ENCODE measurements at places on chromosomes 11 and 22.

DNA sequence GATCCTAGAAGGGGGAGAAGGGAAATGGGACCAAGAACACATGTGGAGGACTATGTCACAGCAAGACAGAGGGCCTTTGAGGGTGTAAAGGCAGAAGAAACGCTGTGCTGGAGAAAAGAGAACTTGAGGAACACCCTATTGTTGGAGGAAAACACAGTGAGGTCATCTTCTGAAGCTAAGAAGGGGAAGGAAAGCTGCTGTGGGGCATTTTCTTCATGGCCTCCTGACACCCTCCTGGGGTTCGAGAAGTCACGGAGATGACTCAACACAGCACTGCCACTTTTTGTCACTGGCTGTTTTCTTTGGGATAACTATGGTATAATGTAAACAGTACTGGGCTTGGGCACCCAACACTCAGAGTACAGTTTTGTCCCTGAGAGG is 492.6 kb upstream of the CADM1 start:
- H3K27me3 ChIP-seq, result no peaks in the 10 kb centered on the region
- no peak for DNase-seq
- H3K4me3 ChIP-seq, result no peak overlapping the region
- H3K4me1 ChIP-seq, result no peaks in the 10 kb centered on the region
- no peak overlapping the region for H3K27ac ChIP-seq
- H3K36me3 ChIP-seq, result no peaks in the 10 kb centered on the region

DNA sequence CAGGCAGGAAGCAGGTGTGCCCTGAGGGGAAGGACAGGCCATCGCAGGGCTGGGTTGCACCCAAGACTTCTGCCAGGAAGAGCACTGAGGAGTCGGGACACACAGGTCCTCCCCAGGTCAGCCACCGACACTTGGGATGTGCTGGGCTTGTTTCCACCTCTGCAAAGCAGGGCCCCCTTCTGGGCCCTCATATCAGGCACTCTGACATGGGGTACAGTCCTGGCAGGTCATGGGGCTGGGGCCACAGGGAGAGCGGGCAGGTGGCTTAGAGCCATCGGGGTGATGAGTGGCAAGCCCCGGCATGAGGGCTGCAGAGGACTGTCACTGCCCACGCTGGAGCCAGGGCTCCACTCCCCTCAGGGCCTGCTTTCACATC is 7.9 kb upstream of the ADORA2A start:
- peaks cover 13% of the 10 kb centered on the region for H3K36me3 ChIP-seq
- H3K27ac ChIP-seq, result no peak overlapping the region
- peaks cover 12% of the 10 kb centered on the region for H3K4me1 ChIP-seq
- no peaks in the 10 kb centered on the region for H3K27me3 ChIP-seq
- no peak overlapping the region for H3K4me3 ChIP-seq

DNA sequence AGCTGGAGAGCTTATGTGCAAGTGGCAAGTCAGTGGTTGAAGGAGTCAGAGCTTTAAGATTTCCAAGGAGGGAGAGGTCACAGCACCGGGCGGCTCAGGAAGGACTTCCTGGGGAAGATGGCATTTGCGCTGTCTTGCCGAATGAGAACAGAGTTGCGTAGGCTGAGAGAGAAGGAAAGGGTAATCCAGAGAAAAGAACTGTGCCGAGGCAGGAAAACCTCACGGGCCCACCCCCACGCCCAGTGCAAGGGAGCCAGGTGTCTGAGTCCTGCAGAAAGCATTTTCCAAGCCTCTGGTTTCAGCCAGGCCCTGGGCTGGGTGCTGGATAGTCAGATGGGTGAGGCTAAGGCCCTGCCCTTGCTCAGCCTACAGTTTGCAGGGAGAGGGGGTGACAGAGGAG is 3.2 kb upstream of the AP1B1 start:
- peaks cover 32% of the 10 kb centered on the region for H3K4me1 ChIP-seq
- H3K27me3 ChIP-seq, result no peaks in the 10 kb centered on the region
- H3K27ac ChIP-seq, result no peak overlapping the region

DNA sequence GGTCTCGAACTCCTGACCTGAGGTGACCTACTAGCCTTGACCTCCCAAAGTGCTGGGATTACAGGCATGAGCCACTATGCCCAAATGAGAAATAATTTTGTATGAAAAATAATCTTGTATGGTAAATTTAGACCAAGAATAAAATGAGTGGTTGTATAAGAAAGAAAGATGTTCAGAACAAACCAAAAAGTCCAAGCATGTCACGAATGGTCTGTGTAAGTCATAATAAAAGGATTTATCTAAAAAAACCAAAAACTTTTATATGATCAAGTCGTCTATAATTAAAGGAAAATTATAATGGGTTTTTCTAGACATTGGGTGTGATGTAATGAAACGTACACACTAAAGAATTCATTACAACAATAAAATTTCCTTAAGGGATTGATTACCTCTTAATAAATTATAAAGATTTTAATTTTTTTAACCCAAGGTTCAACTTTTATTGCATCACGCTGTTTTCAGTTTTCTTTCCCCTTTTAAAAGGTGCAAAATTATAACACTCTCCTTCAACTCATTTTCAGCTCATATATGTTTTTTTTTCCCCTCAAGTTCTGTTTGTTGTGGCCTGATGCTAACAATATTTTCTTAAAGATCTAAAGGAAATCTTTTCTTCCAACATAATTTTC is 8.9 kb upstream of the AQP11 start:
- H3K4me1 ChIP-seq, result no peaks in the 10 kb centered on the region
- no peak for DNase-seq
- no peaks in the 10 kb centered on the region for H3K36me3 ChIP-seq
- no peak overlapping the region for H3K4me3 ChIP-seq

DNA sequence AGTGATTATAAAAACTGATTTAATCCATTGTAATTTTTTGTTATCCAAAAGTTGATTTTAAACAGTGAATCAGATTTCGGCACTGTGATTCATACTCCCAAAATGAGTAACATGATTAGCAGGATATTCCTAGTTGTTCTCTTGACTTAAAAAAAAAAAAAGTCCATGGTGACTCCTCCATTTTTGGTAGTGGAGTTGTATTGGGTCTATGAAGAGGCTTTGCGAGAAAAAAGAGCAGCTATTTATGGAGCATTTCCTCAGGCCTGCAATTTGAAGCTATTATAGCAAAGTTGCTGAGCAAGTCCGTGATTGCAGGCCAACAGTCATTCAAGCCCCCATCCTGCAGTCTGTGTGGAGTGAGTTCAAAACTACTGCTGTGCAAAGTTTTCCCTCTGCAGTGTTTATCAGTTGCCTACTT is 28.8 kb downstream of the YAP1 start:
- H3K4me3 ChIP-seq, result no peak overlapping the region
- no peak overlapping the region for H3K27ac ChIP-seq
- no peaks in the 10 kb centered on the region for H3K4me1 ChIP-seq

GRCh38 chr11:121534131-121535093 is 81.6 kb upstream of the SORL1-AS1 start:
- H3K27me3 ChIP-seq, result no peaks in the 10 kb centered on the region
- no peak overlapping the region for H3K4me3 ChIP-seq
- H3K27ac ChIP-seq, result no peak overlapping the region
- H3K36me3 ChIP-seq, result peaks cover 85% of the 10 kb centered on the region

GRCh38 chr11:72589802-72590761 is 84.1 kb downstream of the PDE2A start:
- no peaks in the 10 kb centered on the region for H3K36me3 ChIP-seq
- peak; percentile 15 for DNase-seq
- H3K4me3 ChIP-seq, result peak overlapping the region; percentile 44
- peaks cover 28% of the 10 kb centered on the region for H3K27me3 ChIP-seq
- H3K27ac ChIP-seq, result no peak overlapping the region

DNA sequence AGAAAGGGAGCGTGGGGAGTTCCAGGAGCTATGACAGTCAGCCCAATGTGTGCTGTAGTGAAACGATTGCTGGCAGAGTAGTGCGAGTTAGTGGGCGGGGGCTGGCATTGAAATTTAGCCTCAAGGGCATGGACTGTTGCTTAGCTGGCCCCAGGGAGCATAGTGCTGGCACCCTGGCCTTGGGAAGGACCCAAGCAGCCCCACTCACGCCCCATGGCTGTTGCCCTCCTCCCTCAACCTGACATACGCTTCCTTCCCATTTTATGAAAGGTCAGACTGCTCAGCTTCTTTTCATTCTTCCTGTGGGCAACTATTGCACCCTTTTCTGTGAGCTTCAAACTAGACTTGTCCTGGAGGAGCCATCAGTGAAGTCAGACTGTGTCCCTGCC is 52.0 kb upstream of the SUSD2 start:
- no peak overlapping the region for H3K27ac ChIP-seq
- no peak overlapping the region for H3K4me3 ChIP-seq

DNA sequence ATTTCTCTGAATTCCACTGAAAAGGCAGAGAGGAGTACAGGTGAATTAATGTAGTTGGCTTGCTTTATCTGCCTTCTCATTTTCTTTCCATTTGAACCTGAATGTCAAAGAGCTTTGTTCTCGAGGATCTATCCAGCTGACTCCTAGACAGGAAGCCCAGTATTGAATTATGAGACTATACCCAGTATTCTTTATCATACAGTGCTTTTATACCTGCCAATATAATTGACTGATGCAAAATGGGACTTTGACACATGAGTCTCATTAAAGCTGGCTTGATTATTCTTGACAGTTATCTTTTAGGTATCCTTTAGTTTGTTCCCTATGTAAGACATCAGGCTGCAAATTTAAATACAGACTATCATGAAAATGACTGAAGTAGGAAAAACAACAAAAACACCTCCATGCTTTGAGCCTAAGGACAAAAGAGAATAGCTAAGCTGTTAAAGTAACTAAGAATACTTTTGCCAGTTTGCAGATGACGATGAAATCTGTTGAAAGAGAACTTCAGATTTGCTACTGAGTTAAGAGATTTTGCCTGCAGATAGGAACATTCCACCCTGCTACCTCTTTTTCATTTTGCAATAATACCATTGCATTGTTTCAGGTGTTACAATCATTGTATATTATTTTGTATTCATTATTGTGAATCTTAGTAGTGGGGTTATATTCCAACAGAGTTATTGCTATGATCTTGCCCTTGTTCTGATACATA is 117.1 kb downstream of the ENTHD1 start:
- no peak for DNase-seq
- H3K4me3 ChIP-seq, result no peak overlapping the region
- peaks cover 11% of the 10 kb centered on the region for H3K4me1 ChIP-seq
- H3K36me3 ChIP-seq, result no peaks in the 10 kb centered on the region

DNA sequence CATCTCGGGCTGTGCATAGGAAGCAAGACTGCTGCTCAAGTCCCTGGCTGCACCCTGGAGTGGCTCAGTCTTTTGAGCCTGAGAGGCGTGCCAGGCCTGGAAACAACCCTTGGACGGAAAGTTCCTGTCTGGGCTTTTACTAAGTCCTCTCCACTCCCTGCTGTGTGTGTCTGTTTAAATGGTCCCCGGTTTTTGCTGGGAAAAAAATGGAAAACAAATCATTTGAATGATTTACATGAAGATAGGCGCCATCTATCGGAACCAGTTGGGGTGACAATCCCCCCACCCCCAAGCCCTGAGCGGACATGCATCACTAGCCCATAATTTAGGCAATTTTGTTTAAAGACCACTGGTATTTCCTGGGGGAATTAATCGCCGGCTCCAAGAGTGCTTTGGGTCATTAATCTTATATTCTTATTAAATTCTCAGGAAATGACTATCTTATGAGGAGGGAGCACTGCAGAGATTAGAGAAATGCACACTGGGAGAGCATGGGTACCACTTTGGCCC is 2.7 kb upstream of the GAB2 start:
- no peaks in the 10 kb centered on the region for H3K36me3 ChIP-seq
- H3K4me1 ChIP-seq, result peaks cover 33% of the 10 kb centered on the region
- no peak overlapping the region for H3K27ac ChIP-seq

- DNase-seq, result no peak
- H3K36me3 ChIP-seq, result no peaks in the 10 kb centered on the region
- H3K4me3 ChIP-seq, result no peak overlapping the region
- no peaks in the 10 kb centered on the region for H3K4me1 ChIP-seq
Observed at GRCh38 chr11:19530505-19530904, 182.1 kb upstream of the NAV2 start.
